Ascending aorta (tissue), 2 donors: ENCODE measurements at places on chromosomes 5 and 9. TPM values are rescaled to one million over a fixed set of nuclear protein-coding genes. Genes with fewer than 3 reads are reported as not detected.

GPR151 gene
- total RNA-seq, result not detected

CD72 gene
- total RNA-seq, result not detected

IL13 gene
- not detected for total RNA-seq

SEPTIN8 gene
- total RNA-seq, result 113 TPM

ASPN gene
- 43.5 TPM for total RNA-seq

DNA sequence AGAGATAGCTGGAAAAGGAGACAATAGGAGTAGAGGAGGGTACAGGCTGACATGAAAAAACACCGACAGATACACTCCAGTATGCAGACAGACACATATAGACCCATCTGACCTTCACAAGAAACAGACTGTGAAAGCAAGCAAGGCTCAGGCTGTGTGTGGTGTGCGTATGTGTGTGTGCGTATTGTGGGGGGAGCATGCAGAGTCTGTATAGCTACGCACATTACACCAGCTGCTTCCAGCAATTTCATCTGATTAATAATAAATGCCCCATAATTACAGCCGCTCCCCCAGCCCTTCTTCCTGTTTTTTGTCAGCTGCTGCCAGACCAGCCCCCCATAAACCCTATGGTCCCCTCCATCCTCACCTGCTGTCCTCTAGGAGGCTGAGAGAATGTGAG, 6.7 kb downstream of the CNTFR start:
- DNase-seq, result no peak
- H3K4me3 ChIP-seq, result no peak overlapping the region
- H3K36me3 ChIP-seq, result no peaks in the 10 kb centered on the region
- no peak overlapping the region for H3K27ac ChIP-seq
- H3K4me1 ChIP-seq, result peaks cover 5% of the 10 kb centered on the region

DNA sequence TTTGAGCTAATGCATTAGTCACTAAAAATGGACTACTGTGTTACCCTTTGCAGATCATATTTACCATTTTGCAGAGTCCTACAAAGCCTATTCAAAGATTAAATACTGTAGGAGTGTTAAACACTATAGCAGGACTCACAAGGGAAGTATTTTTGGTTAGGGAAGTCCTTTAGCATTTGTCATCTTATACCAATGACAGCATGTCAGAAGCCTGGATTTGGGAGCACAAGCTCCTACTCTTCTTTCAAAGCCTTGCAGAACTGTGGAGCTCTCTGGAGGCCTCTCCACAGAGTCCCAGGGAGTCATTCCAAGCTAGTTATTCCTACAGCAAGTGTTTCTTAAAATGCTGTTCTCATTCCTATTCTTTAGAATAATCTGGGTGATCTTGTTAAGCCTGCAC, 288.8 kb downstream of the PIK3R1 start:
- no peaks in the 10 kb centered on the region for H3K4me1 ChIP-seq
- H3K36me3 ChIP-seq, result no peaks in the 10 kb centered on the region
- H3K27me3 ChIP-seq, result no peaks in the 10 kb centered on the region
- DNase-seq, result no peak

- no peaks in the 10 kb centered on the region for H3K27me3 ChIP-seq
- H3K4me3 ChIP-seq, result no peak overlapping the region
- H3K4me1 ChIP-seq, result no peaks in the 10 kb centered on the region
Measured at GRCh38 chr5:145531038-145531734, 304.0 kb downstream of the PRELID2 start.

GRCh38 chr9:137974746-137975526, 97.4 kb downstream of the CACNA1B start:
- H3K36me3 ChIP-seq, result no peaks in the 10 kb centered on the region
- no peak overlapping the region for H3K4me3 ChIP-seq
- DNase-seq, result no peak

DNA sequence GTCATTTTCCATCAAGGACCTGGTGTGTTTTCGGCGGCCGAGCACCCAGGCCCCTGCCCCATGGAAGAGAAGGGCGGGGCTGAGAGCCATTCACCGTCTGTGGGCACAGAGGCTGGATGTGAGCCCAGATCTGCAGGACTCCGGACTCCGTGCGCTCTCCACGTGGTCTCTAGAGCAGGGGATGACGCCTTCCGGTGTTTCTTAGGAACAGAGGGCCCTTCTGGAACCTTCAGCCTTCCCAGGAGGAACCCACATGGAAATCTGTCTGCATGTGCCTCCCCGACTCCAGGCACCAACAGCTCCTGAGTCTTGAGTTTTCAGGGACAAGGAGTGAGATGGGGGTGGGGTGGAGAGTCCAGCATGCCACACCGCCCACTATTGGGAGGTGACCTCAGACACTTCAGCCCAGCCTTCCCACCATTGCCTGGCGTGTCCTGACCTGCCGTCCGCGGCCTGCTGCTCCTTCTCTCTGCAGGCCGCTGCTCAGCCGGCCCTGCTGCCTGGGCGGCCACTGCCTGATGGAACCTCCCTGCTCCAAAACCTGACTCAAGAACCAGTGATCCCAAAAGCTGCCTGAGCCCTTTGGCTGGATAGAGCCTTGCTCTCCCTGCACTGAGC, 2.4 kb upstream of the RXRA start:
- H3K4me3 ChIP-seq, result no peak overlapping the region
- H3K27me3 ChIP-seq, result no peaks in the 10 kb centered on the region
- peaks cover 9% of the 10 kb centered on the region for H3K4me1 ChIP-seq
- H3K27ac ChIP-seq, result peak overlapping the region; percentile 97
- no peak for DNase-seq

GRCh38 chr5:145543968-145544367, 291.2 kb downstream of the PRELID2 start:
- no peak overlapping the region for H3K27ac ChIP-seq
- H3K4me1 ChIP-seq, result no peaks in the 10 kb centered on the region
- H3K4me3 ChIP-seq, result no peak overlapping the region

GRCh38 chr5:178527458-178528307, 62.5 kb downstream of the COL23A1 start:
- H3K27ac ChIP-seq, result no peak overlapping the region
- no peaks in the 10 kb centered on the region for H3K36me3 ChIP-seq
- no peaks in the 10 kb centered on the region for H3K27me3 ChIP-seq
- no peak for DNase-seq

GRCh38 chr9:94649100-94649819, 9.9 kb upstream of the FBP1 start:
- H3K4me1 ChIP-seq, result no peaks in the 10 kb centered on the region
- H3K27me3 ChIP-seq, result no peaks in the 10 kb centered on the region
- H3K27ac ChIP-seq, result no peak overlapping the region
- H3K36me3 ChIP-seq, result no peaks in the 10 kb centered on the region

DNA sequence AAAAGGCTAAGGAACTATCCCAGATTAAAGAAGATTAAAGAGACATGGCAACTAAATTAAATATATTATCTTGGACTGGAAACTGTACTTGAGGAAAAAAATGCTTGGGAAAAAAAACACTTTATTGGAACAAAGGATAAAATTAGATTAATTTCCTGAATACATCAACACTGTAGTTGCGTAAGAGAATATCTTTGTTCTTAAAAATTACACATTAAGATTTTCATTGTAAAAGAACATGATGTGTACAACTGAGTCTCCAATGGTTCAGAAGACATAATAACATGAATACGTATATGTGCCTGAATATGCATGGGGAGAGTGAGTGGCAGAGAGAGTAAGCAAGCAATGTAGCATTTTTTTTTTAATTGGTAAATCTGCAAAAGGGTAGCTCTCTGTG, 2.8 kb downstream of the AP3B1 start:
- no peak overlapping the region for H3K27ac ChIP-seq
- H3K4me3 ChIP-seq, result no peak overlapping the region
- H3K27me3 ChIP-seq, result no peaks in the 10 kb centered on the region

- DNase-seq, result no peak
- peaks cover 88% of the 10 kb centered on the region for H3K4me1 ChIP-seq
- H3K4me3 ChIP-seq, result peak overlapping the region; percentile 48
Measured at GRCh38 chr5:150642991-150643710, 2.7 kb downstream of the SYNPO start.

- DNase-seq, result no peak
- H3K4me3 ChIP-seq, result no peak overlapping the region
- H3K36me3 ChIP-seq, result no peaks in the 10 kb centered on the region
- no peaks in the 10 kb centered on the region for H3K4me1 ChIP-seq
- H3K27ac ChIP-seq, result no peak overlapping the region
Measured at GRCh38 chr9:7088611-7089010, 330.8 kb downstream of the KDM4C start.

- H3K27ac ChIP-seq, result no peak overlapping the region
- no peak for DNase-seq
- H3K4me1 ChIP-seq, result peaks cover 15% of the 10 kb centered on the region
- no peaks in the 10 kb centered on the region for H3K27me3 ChIP-seq
- no peak overlapping the region for H3K4me3 ChIP-seq
- H3K36me3 ChIP-seq, result no peaks in the 10 kb centered on the region
Measured at GRCh38 chr5:65986796-65987195, 60.4 kb downstream of the ERBIN start.

- H3K4me1 ChIP-seq, result no peaks in the 10 kb centered on the region
- peak; percentile 67 for DNase-seq
- peak overlapping the region; percentile 42 for H3K27ac ChIP-seq
Measured at GRCh38 chr9:83281306-83282255, 218.6 kb upstream of the RASEF start.

DNA sequence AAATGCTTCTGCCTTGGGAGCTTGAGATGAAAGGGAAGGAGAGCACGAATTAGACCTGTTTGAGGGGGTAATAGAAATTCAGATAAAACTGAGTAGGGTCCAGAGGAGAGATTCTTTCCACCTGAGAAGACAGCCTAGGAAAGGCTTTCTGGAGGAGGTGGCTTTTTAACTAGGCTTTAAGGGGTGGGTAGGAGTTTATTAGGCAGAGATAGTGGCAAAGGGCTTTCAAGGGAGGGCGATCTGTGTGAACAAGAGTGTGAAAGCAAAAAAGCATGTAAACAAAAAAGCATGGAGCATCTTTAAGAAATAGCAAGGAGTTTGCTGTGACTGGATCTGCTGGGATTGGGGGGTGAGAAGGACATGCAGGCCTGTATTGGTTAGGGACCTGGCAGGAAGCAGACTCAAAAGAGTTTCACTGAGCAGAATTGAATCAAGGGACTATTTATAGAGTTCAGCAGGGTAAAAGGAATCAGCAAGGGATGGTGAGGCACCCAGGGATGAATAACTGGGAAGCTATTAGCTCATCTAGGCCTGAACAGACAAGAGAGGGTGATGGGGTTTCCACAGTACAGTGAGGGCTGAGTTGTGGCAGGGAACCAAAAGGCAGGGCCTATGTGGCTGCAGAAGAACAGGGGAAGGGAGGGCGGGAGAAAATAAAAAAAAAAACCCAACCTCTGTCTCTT, 18.8 kb downstream of the SLC1A1 start:
- no peak overlapping the region for H3K27ac ChIP-seq
- no peak for DNase-seq
- no peaks in the 10 kb centered on the region for H3K4me1 ChIP-seq
- H3K36me3 ChIP-seq, result no peaks in the 10 kb centered on the region
- H3K4me3 ChIP-seq, result no peak overlapping the region

DNA sequence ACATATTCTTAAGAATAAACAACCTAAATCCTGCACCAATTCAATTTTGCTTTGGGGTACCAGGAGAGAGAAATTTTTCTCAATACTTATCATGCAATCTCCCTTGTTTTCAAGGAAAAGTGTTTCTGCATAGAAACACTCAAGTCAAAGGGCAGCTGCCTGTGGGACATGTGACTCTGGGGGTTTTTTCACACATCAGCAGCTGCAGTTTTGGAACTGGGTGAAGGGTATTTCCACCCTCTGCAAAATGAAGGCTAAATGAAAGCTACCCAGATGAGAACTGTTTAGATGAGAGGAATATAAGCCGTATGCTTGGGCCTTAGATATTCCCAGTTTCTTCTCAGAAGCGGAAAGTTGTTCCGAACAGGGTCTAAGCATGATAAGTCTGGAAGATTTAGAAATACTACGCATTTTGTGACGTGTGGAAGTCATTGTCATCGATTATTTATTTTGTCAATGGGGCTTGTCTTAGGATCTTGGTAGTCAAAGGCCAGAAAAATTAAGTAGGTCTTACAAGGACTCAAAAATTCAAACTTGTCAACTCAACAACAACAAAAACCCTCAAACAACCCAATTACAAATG, 64.3 kb upstream of the BOD1 start:
- no peak overlapping the region for H3K4me3 ChIP-seq
- H3K27me3 ChIP-seq, result no peaks in the 10 kb centered on the region
- H3K36me3 ChIP-seq, result no peaks in the 10 kb centered on the region
- DNase-seq, result no peak
- H3K27ac ChIP-seq, result no peak overlapping the region
- H3K4me1 ChIP-seq, result no peaks in the 10 kb centered on the region

- no peaks in the 10 kb centered on the region for H3K27me3 ChIP-seq
- no peak overlapping the region for H3K4me3 ChIP-seq
- H3K27ac ChIP-seq, result no peak overlapping the region
- no peak for DNase-seq
- no peaks in the 10 kb centered on the region for H3K4me1 ChIP-seq
Measured at GRCh38 chr5:130502702-130503101, 598.4 kb downstream of the CHSY3 start.

DNA sequence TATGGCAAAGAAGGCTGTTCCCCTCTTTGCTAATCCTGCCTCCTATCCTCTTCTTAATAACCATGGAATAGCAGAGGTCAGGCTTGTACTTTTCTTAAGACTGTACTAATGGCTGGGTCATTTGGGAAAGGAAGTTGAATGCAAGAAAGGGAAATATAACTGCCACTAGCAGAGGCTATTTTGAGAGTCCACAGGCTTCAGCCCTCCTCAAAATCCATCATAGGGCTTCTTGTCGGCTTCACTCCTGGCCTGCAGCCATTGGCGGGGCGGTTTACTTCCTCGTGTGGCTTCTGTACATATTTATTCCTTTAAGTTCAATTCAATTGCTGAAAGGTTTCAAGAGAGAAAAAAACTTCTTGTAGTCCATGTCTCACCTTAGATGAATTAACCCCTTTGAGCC, 2.8 kb upstream of the PARP8 start:
- no peaks in the 10 kb centered on the region for H3K36me3 ChIP-seq
- no peak overlapping the region for H3K4me3 ChIP-seq
- H3K27me3 ChIP-seq, result no peaks in the 10 kb centered on the region
- no peaks in the 10 kb centered on the region for H3K4me1 ChIP-seq
- DNase-seq, result no peak

- H3K36me3 ChIP-seq, result no peaks in the 10 kb centered on the region
- H3K4me1 ChIP-seq, result peaks cover 4% of the 10 kb centered on the region
- H3K27ac ChIP-seq, result peak overlapping the region; percentile 30
- no peaks in the 10 kb centered on the region for H3K27me3 ChIP-seq
- no peak overlapping the region for H3K4me3 ChIP-seq
Measured at GRCh38 chr9:115756736-115757135, 396.9 kb upstream of the PAPPA start.

GRCh38 chr9:71608825-71609447, 159.4 kb downstream of the CEMIP2 start:
- no peaks in the 10 kb centered on the region for H3K27me3 ChIP-seq
- H3K27ac ChIP-seq, result no peak overlapping the region
- no peak overlapping the region for H3K4me3 ChIP-seq
